CD4-positive, alpha-beta T cell treated with Interleukin-4 for 1 hour (primary cell): ENCODE measurements at places on chromosomes 2 and 18.

DNA sequence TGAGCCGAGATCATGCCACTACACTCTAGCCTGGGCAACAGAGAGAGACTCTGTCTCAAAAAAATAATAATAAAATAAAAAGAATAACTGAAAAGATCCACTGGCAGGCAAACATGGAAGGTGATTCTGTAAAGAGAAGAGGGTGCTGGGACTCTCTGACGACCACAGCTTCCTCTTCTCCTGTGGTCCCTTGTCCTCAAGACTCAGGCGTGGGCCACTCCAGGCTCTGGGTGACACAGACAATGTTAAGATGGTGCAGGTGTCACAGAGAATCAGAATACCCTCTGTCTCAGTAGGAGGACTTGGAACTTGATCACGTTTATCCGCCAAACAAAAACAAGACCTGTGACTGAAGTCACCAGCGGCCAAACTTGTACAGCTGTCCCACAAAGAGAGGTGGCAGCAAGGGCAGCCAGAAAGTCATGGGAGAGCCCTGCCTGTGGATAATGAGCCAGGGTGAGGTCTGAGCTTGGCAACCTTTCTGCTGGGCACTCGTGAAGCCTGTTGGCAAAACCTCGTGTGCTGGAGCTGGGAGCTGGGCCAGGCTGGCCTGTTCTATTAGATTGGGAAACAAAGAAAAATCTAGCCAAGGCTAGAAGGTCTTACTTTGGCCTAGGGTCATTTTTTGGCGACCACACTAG, 76.4 kb upstream of the ITGA6 start:
- DNase-seq = no peak

- no peak for DNase-seq
Observed at GRCh38 chr2:151049746-151050145, 211.9 kb downstream of the RBM43 start.

DNA sequence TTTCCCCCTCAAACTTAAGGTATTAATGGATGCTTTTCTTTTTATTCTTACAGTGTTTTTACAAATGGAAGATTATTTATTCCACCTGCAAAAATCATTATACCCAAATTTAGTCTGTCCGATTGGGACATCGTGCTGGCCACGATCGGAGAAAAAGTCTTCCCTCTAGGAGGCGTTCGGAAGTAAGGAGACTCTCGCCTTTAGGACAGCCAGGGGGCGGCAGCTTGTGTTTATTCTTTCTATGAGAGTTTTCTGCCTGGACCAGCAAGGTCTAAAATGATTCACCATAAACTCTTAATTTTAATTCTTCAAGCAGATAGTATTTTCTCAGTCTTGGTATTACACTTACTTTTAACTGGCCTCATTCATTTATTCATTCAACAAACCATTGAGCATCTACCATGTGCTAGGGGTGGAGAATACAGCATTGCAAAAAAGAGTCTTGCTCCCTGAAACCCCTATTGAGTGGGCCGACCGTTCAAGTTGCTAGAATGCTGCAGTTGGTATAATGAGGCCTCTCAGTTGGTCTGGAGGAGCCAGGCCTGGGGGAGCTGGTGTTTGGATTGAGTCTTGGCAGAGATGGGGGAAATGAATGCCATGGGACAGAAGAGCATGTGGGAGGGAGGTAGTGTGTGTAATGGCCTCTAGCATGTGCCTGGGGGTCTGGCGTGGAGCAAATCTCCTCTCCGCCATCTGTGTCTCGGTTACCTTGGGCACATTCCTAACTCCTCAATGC, 38.7 kb downstream of the DCDC2C start:
- no peak for DNase-seq

- DNase-seq = peak; percentile 95
Observed at GRCh38 chr2:264493-265468, at the start of gene ACP1. Gene ACP1, plus strand, starts transcription at chr2:264947. Its CDS starts 18 bp downstream, at chr2:264965.

GRCh38 chr2:43133708-43134570, 92.5 kb downstream of the ZFP36L2 start:
- DNase-seq = peak; percentile 75

- no peak for DNase-seq
Observed at GRCh38 chr2:219638948-219639755, 11.7 kb downstream of the SLC4A3 start.

- DNase-seq = no peak
Observed at GRCh38 chr2:135974036-135974435, 11.4 kb downstream of the DARS1 start.

DNA sequence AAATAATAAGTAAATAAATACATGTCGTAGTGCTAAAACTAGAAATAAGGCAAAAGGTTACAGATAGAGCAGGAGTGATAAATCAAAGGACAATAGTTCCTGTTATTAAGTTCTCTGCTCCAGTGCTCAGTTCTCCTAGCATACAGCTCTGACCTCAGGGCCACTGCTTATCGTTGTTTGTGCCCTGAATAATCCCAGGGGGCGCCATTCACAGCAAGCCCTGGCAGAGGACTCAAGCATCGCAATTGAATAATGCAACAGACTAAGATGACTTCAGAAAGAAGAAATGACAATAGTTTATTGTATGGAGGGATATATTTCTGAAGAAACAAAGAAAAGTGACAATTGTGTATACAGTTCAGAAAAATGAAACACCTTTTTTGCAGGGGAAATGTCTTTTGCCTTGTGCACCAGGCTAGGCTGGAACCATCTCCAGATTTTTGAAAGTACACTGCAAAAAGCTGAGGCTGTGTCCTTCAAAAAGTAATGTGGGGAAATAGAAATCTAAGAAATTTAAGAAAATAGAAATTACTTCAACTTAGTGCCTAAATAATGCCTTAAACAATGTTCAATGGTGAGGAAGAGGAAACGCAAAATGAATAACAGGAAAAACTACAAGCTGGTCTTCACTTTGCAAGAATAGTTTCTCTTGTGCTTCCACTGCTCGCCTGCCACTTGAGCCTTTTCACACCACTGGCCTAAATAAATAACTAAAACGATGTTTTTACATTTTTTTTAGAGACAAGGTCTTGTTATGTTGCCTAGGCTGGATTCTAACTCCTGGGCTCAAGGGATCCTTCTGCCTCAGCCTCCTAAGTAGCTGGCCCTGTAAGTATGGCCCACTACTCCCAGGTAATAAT, 19.0 kb upstream of the CCNYL1 start:
- peak; percentile 61 for DNase-seq

DNA sequence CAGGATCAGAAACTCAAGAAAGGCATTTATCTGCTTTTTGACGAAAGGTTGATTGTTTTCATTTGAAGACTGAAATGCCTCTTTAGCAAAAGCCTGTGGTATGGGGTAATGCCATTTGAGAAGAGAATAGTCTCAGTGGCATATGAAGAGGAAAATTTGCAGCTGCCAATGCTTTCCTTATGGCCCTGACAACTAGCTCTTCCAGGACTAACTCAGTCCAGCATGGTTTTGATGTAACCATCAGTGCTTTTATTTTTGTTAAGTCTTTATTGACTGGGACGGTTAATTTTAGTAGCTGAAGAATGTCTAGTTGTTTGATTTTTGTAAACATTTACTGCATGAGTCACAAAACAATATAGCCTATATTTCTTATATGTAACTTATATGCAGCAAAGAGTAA, 158.4 kb downstream of the LNPK start:
- no peak for DNase-seq

- DNase-seq = no peak
Observed at GRCh38 chr18:42745171-42745570, 370.3 kb downstream of the RIT2 start.

GRCh38 chr2:199940373-199940772, 14.9 kb downstream of the TYW5 start:
- peak; percentile 6 for DNase-seq

GRCh38 chr2:26623541-26624495, 17.3 kb downstream of the CIB4 start:
- DNase-seq = no peak

GRCh38 chr2:2320486-2321199, 10.4 kb downstream of the MYT1L start:
- DNase-seq = no peak

DNA sequence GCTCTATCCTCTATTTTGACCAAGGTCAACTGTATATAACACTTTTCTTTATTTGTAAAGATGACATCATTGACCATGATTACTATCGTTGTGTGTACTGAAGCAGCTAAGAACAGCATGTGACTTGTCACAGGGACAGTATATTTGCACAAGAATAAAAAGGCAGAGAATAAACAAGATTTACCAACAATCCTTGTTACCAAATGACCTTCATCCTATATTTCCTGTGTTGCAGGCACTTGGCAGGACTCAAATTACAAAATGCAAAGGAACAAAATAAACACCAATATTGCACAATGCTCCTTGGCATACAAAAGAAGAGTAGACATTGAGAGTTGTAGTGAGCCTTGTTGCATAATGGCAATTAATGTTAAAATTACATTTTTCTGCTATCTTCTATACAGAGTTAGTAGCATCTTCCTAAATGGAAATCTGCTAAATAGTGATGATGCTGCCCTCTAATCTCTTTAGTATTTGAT, 61.8 kb downstream of the RFTN2 start:
- no peak for DNase-seq

DNA sequence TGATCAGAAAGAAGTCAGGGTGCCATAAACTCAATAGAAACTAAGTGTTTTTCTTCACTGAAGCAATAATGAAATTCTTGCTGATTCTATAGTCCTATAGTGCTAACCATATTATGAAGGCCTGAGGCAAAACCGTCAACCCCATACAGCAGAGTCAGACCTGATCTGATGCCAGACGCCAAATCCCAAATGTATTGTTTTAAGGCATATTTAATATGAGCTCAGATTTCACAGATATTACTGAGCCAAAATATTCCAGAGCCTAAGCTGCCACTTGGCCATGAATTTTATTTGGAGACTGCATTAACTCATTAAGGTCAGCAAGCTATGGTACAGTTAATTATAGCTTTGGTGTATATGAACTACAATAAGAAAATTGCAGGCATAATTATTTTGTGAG, 53.4 kb downstream of the SCN1A start:
- no peak for DNase-seq

DNA sequence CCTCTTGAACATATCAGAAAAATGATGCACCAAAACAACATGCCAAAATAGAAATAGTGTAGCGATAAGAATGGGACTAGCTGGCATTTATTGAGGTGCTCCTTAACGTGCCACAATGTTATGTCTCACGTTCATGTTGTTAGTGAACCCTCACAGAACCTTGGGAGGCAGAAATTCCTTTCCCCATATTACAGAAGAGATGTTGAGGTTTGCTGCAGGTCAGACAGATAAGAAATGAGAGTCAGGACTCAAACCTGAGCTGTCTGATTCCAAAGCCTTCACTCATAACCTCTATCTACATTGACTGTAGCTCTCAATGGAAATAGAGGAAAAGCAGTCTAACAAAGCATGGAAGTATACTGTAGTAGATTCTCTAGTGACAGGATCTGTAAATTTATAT, 163.3 kb upstream of the STK17B start:
- DNase-seq = no peak

GRCh38 chr2:220144411-220144810, 517.0 kb downstream of the SLC4A3 start:
- DNase-seq = no peak

- no peak for DNase-seq
Observed at GRCh38 chr18:53798516-53798915, 426.0 kb downstream of the MBD2 start.

GRCh38 chr2:86344404-86344803, 7.0 kb upstream of the REEP1 start:
- DNase-seq = no peak

DNA sequence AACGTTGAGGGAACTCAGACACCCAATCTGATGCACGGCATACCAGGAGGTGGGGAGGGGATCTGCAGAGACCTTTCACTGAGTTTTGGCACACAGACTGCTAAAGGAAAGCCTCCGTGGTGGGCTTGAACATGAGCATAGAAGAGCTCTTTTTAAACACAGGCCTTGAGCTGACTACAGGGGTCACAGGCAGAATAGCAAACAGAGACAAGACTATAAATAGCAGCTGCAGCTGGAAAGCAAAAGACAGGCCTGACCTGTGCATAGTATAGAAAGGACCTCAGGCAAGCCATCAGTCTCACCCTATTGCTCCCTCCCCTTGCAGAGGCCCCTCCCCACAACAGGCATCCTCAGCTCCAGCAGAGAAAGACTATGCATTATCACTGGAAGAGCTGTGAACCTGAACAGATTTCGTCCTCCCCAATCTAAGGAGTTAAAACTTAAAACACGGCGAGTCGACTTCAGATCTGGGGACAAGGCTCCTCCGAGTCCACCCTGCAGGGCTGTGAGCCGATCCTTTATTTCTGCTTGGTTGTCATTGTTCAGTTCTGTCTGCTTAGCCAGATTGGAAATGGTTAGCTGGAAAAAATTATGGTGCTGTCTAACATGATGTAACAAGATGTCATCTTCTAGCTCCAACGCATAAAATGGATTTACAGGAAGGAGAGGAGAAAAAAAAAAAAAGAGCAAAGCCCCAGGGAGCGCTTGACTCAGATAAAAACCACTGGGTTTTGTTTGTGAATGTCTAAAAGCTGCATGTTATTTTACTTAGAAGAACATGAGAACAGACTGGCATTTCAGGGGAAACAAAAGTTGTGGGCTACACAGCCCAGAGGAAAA, 25.2 kb upstream of the LCLAT1 start:
- no peak for DNase-seq

- DNase-seq = no peak
Observed at GRCh38 chr2:73070643-73071359, 711 bp downstream of the SFXN5 start.

DNA sequence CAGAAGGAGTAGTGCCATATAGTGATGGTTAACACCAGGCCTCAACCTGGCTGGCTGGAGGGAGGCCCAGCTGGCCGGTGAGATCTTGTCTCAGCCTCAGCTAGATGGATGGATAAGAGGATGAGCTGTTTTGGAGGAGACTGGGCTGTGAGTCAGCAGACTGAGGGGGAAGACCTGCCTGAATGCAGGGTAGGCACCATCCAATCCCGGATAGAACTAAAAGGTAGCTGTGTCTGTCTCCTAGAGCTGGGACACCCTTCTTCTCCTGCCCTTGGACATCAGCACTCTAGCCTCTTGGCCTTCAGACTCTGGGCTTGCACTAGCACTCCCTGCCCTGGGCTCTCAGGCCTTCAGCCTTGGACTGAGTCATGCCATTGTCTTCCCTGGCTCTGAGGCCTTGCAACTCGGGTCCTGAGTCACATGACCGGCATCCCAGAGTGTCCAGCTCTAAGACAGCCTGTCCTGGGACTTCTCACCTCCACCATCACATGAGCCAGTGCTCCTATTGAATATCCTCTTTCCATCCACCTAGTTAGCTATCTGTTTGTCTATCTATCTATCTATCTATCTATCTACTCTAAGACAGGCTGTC, 131.3 kb downstream of the TPO start:
- no peak for DNase-seq

DNA sequence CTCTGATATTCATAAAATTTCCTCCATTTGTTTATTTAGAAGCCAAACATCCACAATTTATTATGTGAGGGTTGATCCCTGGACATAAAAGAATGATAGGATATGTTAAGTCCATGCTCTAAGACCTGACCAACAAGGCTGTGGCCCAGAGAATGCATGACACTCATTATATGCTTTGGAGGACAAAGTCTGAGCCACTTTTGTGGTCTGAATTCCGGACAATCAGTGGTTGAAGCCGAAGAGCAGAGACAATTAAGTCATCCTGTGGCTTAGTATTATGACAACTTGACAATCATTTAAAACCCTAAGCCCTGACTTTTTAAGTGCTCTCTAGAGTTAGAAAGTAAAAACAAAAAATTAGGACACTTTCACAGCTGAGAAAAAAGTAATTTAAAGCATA, 483.3 kb downstream of the PLCL1 start:
- no peak for DNase-seq

- no peak for DNase-seq
Observed at GRCh38 chr2:63891488-63892030, 49.9 kb downstream of the UGP2 start.

- no peak for DNase-seq
Observed at GRCh38 chr18:28068207-28068606, 108.7 kb downstream of the CDH2 start.
